Hypothalamus (tissue), 51 donors: ENCODE measurements at places on chromosomes 1 and 21.

DNA sequence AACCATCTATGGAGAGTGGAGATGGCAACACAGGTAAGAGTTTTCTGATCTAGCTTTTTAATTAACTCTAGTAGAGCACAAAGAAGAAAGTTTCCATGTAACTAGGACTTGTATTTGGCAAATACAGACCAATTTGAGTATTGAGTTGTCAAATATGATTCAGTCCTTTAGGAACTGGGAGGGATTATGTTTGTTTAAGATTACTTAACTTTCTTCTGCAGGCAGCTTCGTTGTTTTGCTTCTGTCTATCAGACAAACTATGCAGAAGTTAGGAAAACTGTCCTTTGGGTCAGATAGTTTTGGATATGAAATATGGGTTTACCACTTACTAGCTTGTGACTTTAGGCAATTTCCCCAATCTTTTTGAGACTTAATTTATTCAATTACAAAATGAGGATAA, 111.8 kb downstream of the POU2F1 start:
- DNase-seq: no peak

GRCh38 chr1:234730770-234731568, 121.0 kb upstream of the IRF2BP2 start:
- DNase-seq: no peak

DNA sequence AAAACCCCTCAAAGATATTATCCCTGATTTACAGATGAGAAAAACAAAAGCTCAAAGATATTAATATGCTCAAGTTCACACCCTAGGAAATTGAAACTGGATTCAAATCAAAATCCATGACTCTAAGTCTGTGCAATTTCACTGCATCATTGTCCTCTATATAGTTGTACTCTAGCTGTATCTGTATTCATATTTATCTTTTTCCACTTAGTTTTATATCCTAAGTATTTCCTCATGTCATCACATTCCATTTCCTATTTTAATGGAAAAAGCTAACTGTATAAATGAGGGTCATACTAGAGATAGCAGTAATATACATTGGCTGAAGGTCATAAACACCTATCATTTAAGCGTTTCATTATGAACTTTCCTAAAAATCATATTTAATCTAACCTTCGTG, 42.2 kb upstream of the RALGPS2 start:
- DNase-seq: no peak

DNA sequence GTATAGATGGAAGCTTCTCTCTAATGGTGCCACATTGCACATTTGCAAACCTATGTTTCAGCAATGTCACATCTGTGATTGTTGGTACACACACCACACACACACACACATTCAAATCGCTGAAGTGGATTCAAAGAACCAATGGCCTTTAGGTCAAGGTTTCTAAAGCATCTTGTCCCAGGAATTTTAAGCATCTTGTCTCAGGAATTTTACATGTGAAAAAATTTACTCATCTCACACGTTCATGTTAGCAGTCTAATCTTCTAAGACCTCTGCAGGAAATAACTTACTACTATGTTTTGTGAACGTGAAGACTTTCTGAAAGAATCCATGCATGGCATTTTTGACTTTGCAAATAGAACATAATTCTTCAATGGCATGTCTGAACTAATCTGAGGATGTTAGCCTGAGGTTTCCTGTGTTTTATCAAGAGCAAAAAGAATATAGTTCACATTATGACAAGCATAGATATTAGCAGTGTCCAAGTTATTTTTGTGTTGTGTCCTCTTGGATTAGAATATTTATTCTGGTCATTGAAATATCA, 125.1 kb downstream of the CYYR1 start:
- DNase-seq: no peak

DNA sequence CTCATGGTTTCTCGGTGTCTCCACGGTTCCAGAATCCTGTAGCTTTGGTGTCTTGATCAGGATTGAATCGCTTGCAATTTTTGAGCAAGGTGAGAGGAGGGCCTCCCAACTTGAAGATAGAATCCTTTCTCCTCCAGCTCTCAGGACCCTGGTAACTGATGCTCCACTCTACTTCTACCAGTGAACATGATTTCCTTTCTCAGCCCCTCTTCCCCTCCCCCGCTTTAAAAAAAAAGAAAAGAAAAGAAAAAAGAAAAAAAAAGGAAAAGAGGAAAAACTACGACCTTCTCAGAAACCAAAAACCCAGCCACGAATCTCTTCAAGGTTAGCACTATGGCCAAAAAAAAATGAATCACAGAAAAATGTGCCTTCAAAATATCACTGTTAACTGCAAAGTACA, 1.2 kb downstream of the ARHGEF11 start:
- no peak for DNase-seq

DNA sequence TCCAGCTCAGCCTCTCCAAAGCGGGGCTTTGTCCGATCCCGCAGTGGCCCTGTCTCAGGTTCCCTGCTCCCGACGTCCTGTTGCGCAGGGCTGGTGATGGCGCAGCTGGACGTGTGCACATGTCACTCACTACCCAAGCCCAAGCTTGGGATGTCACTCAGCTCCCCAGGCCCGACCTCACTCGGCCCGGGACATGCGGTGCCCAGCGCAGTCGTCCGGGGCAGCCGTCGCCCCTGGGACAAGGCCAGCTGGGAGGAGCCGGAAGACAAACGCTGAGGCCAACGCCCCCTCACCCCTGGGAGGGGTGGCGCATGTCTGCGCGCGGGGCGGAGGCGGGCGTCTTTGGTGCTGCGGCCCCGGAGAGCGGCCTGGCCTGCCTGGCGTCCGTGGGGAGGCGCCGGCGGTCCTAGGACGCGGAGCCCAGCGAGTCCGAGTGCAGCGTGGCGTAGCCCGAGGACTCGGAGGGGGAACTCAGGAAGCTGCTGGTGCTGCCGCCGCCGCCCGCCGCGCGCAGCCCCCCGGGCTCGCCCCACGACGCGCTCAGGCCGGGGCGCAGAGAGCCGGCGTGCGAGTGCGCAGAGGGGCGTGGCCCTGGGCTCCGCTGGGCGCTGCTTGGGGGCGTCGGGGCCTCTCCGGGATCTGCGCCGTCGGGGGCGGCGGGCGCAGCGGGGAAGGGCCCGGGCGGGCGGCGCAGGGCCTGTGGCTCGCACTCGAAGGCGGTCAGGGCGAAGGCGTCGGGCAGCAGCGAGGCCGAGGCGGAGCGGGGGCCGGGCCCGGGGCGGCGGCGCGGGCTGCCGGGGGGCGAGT, 5.2 kb downstream of the HES3 start:
- DNase-seq: no peak

DNA sequence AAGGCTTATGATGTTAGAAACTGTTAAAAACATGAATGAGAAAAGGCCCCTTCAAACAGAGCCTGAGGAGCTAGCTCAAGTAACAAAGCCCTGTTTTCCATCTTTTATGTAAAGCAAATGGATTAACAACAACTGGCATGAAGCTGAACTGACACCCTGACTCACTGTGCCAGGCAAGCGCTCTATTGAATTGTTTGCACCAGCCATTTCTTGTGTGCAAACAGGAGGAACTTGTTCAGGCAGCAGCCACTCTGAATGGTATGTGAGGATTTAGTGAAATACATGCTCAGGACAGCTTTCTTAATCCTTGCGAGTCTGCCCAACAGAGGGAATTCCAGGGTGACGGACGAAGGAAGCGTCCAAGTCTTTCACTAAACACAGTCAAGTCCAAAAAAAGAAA, 291.1 kb upstream of the ADGRL2 start:
- no peak for DNase-seq

GRCh38 chr1:223358826-223359225, 5.2 kb downstream of the SUSD4 start:
- DNase-seq: no peak

DNA sequence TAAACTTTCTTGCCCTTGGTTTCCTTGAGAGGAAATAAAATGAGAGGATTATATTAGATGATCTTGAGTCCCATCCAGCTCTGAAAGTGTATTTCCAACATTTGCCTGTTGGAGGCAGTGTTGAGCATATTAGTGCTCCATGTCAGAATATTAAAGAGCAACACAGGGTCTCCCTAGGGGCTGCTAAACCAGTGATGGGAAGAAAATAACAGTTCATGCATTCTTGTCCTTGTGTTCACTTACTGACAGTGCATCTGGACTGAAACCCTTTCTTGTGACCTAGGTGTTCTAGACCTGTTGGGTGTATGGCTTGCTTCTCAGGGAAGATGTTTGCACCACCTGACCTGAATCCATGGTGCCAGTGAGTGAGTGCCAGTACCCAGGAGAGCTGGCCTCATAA, 124.7 kb upstream of the KIAA0040 start:
- DNase-seq: no peak

DNA sequence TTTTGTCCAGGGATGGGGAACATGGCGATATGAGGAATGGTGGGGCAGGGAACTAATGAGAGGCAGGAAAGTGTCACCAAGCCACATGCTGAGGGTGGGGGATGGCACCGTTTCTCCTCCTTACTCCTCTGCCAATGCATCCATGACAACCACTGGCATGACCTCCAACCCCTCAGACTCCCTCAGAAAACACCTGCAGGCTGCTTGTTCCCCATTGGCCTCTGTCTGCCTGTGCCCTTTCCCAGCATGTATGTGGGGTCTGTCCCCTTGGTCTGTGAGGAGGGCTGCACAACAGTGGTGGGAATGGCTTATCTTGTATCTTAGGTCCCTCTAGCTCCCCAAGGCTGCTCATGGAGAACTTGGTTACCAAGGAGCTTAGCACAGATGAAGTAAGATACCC, 137.2 kb upstream of the NGF start:
- no peak for DNase-seq
